Left cardiac atrium (tissue), 4 donors: ENCODE measurements at places on chromosomes 2 and 18. TPM values are rescaled to one million over a fixed set of nuclear protein-coding genes. Genes with fewer than 3 reads are reported as not detected.

DNA sequence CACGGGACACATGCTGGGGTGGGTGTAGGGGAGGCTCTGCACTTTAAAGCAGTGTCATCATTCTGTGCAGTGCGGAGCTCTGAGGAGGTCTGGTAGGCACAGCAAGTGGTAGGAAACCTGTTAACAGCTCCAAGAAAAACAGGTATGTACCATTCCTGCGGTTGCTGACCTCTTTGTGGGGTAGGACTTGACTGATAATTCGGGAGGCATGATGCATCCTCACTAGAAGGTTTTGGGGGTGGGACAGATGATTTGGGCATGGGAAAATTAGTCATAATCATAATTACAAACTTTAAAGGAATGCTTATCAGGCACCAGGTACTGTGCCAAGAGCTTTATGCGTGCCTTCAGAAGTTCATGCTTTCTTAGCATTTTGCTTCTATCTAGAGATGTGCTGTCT, 9.7 kb downstream of the DOK1 start:
- no peak for DNase-seq

CACNB4 gene
- 0.32 TPM for total RNA-seq

QPCT gene
- 2.5 TPM for total RNA-seq

CD226 gene
- total RNA-seq = 1.3 TPM
